GM04504 (cell line): ENCODE measurements at places on chromosomes 6 and 20.

GRCh38 chr20:21166801-21167200 lies 40.9 kb downstream of the KIZ start:
- no peak for DNase-seq

DNA sequence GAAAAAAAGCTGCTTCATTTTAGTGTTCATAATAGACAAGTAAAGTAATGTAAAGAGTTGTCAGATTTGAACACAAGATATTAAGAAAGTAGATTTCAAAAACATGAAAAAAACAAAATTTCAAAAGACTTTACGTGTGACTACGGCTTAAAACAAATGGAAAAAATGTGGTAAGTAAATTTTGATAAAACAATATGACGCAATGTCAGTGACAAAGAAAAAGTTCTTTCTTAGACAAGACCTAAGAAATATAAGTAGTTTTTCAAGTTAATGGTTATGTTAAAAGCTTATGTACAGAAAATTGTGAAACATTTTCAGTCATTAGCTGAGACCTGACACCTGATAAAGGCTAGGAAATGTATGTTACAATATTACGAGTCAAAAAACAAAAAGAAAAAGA lies 73.7 kb upstream of the EYS start:
- no peak for DNase-seq

- peak; percentile 50 for DNase-seq
Measured at GRCh38 chr6:46044881-46045617, 29.4 kb upstream of the CLIC5 start.

DNA sequence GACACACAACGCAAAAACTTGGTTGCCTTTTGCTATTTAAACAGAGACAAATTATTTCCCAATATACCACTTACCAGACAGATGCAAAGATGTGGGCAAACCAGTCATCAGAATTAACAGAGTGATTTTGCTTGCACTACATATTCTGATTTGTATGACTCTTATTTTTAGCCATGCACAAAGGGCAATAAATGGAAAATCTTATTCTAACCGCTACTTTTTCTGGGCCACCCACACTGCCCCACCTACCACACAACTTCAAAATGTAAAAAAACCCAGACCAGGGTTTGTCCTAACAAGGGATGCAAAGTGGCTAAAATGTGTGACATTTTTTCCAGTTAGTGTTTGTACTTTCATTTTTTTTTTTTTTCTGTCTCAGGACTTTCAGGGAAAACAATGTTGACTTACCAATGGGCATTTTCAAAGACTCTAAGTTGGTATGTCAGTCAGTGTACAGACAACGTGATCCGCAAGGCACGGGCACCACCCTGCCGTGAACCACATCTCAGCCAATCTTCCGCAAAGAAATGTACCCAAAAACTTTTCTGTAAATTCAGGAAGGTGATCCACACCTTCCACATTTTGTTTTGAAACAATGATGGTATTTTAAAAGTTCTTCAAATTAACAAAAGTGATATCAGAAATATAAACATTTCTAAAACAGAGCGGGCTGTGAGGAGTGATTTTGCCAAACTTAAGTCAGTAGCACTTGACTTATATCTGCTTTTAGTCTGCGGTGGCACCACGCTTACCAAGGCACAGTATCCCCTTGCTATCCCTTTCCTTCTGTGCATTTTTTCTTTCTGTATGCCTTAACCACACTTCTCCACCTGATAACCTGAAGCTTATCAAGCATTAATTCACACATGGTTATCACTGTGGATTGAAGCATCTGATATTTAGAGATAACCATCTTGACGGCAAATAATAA lies 185.6 kb downstream of the GJA10 start:
- no peak for DNase-seq

DNA sequence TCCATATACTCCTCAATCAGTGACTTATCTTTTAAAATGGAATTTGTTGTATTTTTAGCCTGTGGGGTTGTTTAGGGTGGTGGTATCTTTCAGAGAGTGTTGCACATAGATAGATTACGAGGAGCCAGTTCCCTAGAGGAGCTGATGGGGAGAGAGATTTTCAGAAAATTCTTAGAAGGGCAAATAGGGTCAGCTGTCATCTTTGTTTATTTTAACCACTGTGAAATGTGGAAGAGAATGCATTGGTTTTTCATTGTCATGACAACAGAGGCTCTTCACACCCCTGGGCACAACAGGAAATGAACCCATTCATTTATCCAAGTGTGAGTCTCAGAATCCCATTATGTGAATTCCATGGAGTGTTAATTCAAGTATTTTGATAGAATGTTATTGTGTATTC lies 188.4 kb downstream of the JARID2 start:
- DNase-seq, result no peak

DNA sequence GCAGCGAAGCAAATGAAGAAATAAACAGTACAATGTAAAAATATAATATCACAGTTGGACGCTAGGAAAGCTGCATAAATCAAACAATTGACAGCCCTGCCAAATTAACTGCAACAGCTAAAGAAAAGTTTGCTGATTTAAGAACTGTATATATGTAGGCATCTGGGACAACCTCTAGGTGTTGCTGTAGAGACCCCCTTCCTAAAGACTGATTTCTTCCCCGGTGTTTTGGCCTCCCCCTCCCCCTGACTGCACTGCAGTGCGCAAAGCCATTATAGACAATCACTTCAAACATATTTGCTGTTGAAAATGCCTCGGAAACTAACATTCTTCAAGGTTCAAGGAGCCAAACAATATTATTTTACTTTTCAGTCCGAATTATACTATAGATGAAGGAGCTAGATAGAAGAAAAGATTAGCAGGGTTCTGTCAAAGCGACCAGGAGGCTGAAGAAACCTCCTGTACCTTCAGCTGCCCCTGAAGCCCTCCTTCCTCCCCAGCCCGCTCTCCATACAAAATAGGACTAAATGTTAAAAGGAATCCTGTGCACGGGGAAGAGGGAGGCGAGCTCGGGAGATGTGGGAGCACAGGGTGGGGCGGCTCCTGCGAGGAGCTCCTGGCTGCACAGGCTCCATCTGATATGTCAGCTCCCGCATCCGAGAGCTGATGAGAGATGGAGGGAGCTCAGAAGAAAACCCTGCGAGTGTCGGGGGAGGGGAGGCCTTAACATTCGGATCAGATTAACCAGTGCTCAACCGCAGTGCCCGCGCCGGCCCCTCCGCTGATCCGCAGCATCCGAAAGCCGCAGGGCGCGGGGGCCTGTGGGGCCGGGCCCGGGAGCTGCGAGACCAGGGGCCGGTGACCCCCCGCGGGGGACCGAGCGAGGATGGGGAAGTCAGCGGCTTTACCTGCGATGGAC lies 822 bp downstream of the ELOVL4 start:
- DNase-seq, result no peak

DNA sequence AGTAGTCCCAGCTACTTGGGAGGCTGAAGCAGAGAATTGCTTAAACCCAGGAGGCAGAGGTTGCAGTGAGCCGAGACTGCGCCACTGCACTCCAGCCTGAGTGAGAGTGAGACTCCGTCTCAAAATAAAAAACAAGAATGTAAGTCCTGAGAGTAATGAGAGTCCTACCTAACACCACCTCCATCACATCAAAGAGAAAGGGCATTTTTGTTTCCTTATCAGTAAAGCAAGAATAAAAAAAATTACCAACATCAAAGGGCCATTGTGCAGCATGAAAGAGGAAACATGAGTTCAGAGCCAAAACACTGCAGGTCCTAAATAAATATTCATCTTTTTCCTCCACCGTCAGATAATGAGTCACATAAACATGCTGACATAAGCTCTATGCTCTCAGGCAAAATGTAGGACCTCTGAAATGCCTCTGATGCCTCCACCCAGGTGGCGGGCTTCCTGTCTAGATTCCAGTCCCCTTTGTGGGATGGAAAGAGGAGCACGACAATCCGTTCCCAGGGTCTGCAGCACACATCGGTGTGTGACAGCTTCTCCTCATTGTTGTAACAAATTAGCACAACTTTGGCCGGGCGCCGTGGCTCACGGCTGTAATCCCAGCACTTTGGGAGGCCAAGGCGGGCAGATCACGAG lies 7.2 kb downstream of the ATP9A start:
- no peak for DNase-seq

- no peak for DNase-seq
Measured at GRCh38 chr6:28808383-28808782, 115.4 kb downstream of the TRIM27 start.

DNA sequence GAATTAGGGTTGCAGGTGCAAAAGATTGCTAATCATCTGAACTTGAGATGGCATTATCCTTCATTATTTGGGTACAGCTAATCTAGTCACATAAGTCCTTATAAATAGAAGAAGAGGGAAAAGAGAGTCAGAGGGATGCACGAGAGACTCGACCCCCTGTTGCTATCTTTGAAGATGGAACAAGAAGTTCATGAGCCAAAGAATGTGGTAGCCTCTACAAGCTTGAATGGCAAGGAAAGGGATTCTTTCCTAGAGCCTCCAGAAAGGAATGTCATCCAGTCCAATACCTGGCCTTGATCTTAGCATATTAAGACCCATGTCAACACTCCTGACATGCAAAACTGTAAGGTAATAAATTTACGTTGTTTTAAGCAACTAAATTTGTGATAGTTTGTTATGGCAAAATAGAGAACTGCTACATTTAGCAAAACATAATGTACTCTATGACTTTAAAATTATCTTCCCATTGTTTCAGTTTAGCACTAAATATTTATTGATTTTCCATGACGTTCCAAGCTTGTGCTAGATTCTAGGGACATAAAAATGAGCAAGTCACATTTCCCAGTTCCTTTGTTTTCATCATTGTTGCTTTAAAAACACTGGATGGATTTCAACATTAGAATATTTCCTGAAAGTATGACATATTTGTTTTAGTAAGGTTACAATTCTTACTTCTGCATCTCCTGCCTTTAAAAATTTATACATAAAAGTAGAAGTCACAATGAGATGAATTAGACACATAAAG lies 12.7 kb downstream of the MANEA start:
- no peak for DNase-seq

DNA sequence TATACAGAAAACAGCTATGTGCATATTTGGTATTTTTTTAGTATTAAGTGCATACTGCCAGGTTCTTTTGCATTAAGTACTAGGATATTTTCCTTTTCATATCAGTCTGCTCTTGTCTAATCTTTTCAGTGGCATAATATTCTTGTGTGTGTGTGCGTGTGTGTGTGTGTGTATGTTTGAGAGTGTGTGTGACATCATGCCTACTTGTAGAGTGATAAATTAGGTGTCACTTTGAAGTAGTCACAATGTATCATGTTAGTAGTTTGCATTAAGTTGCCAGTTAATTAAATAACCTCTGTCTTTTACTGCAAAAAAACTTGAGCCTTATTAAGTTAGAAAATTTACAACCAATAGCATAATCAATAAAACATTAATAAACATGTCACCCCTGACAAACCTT lies 65.3 kb downstream of the CD83 start:
- no peak for DNase-seq

DNA sequence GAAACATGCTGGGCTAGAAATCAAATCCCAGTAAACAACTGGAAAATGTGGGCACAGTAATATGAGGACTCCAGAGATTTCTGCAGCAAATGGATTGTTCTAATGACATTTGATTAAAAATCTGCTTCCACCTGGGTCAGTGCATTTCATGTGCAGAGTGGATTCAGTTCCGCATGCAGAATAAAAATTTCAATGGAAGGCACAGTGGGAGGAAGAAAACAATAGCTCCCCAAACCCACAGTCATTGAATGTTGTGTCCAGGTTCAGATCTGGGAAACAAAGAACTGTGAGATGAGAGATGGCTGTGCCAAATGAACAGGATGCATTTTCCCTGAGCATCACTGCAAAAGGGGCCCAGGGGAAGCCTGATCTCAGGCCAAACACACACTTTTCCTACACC lies 403.1 kb downstream of the BTBD9 start:
- DNase-seq, result no peak

DNA sequence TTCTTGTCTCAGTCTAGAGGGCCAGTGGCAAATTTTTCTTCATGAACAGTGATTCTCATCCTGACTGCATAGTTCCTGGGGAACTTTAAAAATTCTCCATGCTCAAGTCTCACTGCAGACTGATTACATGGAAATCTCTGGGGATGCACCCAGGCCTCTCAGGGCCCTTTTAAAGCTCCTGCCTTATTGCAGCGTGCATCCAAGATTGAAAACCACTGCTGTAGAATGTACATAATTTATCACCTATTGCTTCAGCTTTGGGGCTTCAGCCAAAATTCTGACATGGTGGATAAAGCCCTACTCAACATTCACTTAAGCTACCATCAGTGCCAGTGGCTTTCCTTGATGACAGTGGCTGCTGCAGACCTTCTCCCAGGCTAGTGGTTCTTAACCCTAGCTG lies 143.8 kb downstream of the BTBD3 start:
- no peak for DNase-seq

- no peak for DNase-seq
Measured at GRCh38 chr6:149031859-149032598, 285.2 kb downstream of the UST start.

DNA sequence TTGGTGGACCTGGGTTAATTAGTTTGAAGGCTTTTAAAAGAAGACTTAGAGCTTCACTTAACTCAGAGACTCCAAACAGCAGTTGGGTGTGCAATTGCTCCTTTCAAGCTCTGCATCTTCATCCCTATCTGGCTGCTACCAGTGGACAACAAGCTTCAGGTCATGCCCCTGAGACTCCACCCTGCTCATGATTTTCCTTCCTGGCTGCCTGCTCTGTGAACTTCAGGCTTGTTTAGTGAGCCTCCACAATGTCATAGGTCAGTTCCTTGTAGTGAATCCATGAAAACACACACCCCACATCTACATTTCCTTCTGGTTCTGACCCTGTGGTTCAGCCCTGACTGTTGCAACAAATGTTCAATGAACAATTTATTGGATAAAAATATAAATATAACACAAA lies 61.1 kb upstream of the MARCKS start:
- DNase-seq, result no peak

- DNase-seq, result no peak
Measured at GRCh38 chr6:11826779-11827178, 48.2 kb upstream of the ADTRP start.
